ENCODE measurements at places on chromosomes 12 and 14.

GRCh38 chr14:37610945-37611523 lies 15.6 kb downstream of the TTC6 start:
- DNase-seq, result no peak

DNA sequence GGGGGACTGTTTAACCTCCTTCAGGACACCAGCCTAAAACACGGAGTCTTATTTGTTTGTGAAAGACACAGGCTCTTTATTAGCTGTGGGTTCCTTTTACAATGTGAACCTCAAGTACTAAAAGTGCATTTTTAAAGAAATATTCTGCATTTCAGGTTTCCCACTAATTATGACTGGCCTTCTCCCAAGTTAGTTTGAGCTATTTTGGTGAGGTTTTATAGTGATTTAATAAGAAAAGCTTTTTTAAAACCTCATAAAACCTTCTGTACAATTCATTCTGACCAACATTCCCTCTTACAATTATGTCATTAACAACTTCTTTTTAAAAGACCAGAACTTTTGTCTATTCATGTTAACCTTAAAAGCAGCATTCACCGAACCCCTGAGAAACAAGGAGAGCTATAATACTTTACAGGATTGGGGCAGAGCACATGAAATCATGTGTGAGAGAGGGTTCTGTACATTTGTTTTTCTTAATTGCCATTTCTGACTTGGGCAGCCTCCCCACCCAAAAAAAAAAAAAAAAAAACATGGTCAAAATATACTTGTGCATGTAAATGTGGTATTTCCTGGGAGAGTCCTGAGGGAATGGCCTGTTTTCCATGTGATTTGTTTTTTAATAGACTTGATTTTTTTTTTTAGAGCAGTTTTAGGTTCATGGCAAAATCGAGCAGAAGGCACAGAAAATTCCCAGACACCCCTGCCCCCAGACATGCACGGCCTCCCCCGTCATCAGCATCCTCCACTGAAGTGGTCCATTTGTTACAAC lies 169.5 kb downstream of the CHST11 start:
- no peak for DNase-seq

GRCh38 chr12:46390881-46391280 lies 18.3 kb upstream of the SLC38A2 start:
- DNase-seq, result no peak

DNA sequence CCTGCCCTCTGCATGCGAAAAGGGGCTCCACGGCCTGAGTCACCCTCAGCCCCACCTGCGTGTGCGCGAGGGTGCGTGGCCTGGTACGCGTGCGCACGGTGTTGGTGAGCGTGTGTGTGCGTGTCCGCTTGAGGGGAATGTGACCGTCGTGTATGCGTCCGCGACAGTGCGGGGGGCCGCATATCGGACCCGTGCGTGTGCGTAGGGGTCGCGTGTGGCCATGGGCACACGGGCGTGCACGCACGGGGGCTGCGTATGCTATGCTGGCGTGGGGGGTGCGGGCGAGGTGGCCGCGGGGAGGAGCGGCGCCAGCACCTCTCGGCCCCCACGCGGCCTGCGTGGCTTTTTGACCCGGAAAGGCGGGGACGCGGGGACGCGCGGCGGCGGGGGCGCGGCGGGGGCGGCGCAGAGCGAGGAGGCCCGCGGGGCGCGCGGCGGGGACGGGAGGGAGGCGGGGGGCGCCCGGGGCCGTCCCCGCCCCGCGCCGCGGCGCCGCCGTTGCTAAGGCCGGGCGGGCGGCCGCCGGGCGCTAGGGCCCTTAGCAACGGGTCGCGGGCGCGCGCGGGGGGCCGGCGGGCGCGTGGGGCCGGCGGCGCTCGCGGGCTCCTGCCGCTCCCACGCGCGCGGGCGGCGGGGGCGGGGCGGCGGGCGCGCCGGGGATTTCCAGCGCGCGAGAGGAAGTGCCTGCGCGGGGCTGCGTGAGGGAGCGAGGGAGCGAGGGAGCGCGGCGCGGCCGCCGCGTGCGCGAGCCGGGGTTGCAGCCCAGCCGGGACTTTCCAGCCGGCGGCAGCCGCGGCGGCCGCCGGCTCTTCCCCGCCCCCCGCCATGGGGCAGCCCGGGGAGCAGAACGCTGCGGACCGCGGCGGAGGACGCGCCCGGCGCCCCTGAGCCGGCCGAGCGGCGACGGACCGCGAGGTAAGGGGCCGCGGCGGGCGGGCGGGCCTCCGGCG lies at the start of gene TRAF3:
Gene TRAF3 (plus strand): TSS at position 689 of the 950 bp plus-strand sequence. CDS start 92,753 bp downstream, outside the sequence.
- no peak for DNase-seq

DNA sequence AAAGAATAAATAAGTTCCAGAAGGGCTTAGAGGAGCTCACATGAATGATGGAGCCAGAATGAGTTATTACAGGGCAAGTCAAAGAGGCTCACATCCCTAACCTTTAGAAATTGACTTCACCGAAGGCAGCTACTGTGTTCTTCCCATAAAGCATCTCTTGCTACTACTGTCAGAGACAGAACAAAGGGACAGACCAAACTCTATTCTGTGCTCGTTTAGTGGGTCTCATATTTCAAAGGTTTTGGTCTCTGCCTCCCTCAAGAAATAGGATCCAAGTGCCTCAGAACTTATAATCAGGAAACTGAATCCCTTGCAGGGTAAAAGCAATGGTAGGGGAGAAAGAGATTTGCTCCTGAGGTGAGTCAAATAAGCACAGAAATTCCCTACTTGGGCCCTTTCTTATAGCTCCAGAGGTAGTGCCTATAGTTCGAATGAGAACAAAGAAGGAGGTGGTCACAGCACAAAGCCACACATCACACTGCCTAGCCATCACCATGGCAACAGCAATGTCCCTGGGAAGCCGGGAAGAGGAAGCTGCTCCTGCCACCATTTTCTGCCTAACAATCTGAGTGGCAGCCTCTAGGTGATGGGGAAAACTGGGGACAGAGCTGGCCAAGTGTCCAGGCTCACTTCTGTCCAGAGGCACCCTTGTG lies 294.9 kb downstream of the FOXN3 start:
- DNase-seq, result peak; percentile 56

DNA sequence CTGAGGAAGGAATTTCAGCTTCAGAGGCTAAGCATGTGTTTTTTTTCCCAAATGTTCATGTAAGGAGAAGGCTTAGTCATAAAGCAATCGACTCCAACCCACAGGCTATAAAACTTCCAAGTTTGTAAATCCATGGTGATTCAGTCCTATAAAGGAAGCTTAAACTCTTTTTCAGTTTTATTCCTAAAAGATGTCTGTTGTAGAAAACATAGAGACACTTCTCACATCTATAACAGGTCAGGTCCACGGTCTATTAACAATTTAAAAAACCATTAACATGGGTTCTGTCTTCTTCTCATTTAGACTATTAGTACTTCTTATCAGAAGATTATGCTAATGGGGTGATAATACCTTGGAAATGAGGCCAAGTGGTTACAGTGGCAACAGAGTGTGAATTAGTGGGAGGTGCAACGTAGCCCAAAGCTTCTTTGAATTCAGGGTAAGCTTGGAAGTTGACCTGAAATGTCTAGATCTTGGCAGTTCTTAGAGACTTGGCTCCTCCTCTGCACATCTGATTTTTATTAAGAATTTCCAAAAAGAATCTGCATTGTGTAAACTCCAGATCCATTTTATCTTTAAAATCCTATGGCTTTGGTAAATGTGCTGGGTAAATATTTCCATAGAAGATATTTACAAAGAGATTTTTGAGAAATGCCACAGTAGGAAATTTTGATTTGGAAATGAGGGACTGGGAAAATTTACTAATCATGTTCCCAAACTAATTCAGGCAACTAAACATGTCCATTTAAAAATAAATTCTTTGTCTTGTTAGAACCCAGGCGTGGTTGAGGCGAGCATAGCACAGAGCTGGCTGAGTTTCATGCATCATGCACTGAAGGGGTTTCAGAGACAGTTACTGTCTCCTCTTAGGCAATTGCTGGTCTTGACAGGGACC lies 86.4 kb downstream of the EML1 start:
- no peak for DNase-seq

All from NCI-H187 treated with DMSO at 0.1 percent for 48 hours (cell line).